ENCODE measurements at places on chromosomes 6 and 20.

- no peak for DNase-seq
Measured at GRCh38 chr20:22717466-22717865, 133.1 kb upstream of the FOXA2 start.

- no peak for DNase-seq
Measured at GRCh38 chr6:33073431-33073871, at the start of gene HLA-DPA1. Gene HLA-DPA1 (minus strand): TSS chr6:33073649.

DNA sequence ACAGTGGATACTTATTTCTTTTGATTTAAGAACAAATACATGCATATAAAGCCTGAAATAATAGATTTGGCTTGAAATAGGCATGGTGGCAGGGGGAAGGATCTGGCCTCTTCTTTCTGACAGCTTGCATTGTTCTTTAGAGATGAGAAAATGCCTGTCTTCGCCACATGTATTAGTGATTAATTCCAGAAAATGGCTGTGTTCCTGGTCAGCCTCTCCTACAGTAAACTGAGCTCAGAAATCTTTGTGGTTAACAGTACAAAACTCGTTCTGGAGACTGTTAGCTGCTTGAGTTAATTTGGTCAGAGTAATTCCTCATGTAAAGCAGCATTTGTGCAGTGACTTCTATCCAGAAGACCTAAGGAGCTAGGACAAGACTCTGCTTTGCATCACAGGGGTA, 151.5 kb downstream of the EYA4 start:
- no peak for DNase-seq

DNA sequence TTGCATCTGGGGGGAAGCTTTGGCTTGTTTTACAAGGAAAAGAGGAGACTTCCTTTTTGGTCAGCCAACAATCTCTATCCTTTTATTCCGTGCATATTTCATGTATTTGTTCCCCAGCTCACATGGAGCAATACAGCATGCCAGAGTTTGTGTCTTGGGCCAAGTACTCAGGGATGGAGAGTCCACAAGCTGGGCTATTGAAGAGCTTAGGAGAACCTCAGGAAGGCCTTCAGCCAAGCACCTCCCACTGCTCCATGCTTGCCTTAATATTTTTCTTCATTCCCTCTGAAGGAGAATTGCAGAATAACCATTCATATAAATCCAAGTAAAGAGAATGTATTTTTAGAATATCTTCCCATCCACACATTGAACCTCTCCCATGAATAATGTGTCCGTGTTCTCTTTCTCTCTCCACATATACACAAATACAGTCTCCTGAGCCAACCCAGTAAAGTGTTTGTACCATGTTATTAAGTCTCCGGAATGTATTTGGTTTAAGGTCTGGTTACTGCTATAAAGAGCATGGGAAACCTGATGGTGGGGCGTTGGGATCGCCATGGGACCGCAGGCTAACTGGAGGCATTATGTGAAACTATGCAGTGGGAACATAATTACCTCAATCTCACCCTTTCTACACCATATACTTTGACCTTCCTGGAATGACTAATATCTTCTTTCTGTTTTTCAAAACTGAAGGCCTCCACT, 3.0 kb downstream of the LAMA4 start:
- DNase-seq, result no peak

- no peak for DNase-seq
Measured at GRCh38 chr6:43509142-43509983, 783 bp downstream of the LRRC73 start.

DNA sequence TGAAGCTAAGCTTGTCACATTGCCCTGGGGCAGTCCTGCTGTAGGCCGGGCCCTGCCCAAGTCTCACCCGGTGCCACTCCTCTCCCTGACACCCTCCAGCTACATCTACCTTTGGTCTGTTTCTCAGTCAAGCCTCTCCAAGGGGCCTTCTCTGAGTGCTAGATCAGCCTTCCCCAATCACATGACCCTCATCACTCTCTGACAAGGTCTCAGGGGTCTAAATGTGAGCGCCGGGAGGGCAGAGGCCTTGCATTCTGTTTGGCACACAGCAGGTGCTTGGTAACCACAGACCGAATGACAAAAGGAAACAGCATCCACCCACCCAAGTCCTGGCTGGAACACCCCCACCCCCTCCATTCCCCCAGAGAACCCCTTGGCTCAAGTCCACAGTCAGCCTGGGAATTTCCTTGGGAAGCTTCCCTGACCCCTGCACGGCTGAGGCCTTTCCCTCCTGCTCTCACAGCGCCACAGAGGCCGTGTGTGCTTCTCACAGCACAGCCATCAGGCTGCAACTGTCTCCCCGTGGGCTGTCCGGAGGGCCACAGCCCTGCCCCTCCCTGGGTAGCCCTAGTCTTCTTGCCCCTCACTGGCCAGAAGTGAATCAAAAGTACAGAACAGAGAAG, 32.9 kb downstream of the PKIG start:
- no peak for DNase-seq

DNA sequence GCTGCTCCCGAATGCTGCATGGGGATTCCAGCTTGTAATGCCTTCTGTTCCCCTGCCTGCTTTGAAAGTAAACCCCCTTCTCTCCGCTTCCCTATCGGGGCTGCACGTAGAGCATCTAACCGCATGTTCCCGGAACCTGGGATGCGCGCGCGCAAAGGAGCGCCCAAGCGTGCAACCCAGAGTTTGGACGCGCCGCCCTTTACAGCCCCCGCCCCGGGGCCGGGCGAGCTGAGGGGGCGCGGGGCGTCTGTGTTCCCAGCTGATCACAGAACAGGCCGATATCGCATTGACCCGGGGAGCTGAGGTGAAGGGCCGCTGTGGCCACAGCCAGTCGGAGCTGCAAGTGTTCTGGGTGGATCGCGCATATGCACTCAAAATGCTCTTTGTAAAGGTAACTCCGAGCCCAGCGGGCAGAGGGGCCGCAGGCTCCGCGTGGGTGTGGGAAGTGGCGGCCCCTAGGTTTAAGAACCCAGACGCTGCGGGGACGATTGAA, 1.4 kb downstream of the LAMP5 start:
- no peak for DNase-seq

GRCh38 chr20:26208296-26209091, 511.8 kb upstream of the ZNF337 start:
- peak; percentile 9 for DNase-seq

- DNase-seq, result no peak
Measured at GRCh38 chr6:111920578-111920977, 47.3 kb upstream of the FYN start.

- DNase-seq, result no peak
Measured at GRCh38 chr6:30557683-30557981, 537 bp downstream of the PRR3 start.

DNA sequence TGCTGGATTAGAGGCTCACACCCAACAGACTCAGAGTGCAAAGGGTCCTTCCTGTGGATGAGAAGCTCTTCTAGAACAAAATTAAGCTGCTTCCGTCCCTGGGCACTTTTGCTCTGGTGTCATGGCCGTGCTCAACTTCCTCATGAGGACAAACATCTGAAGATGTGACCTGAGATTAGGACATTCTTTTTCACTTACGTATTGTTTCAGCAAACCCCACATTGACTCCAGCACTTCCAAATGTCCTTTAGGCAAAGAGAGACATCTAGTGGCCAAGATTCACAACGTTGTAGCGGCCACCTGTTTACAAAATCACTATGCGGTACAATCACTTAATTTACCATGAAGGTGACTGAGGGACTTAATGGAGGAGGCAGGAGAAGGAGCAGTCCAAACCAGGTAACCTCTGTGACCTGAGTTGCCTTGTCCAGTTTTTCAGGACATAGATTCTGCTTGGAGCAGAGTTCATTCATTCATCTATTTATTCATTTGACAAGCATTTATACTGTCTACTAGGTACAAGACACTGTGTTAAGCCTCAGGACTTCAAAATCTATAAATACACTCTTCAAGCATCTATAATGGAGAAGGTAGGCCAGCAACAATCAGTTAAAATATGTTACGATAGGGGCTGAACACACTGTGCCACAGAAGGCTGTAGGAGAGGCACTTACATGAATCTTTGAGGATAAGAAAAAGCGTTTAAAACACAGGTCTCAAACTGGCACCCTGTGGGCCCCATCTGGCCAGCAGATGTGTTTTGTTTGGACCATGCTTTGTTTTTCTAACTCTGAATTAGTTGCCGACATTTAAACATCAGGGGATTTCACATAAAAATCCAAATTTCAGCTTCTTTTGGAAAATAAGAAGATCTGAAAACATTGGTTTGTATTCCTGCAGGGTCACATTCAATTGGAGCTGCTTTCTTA, 5.6 kb upstream of the ADGRF1 start:
- no peak for DNase-seq

- no peak for DNase-seq
Measured at GRCh38 chr6:75952128-75952527, 120.3 kb downstream of the IMPG1 start.

- no peak for DNase-seq
Measured at GRCh38 chr6:53581856-53582255, 37.0 kb upstream of the GCLC start.

GRCh38 chr6:15474196-15474595, 188.6 kb downstream of the DTNBP1 start:
- DNase-seq, result no peak

DNA sequence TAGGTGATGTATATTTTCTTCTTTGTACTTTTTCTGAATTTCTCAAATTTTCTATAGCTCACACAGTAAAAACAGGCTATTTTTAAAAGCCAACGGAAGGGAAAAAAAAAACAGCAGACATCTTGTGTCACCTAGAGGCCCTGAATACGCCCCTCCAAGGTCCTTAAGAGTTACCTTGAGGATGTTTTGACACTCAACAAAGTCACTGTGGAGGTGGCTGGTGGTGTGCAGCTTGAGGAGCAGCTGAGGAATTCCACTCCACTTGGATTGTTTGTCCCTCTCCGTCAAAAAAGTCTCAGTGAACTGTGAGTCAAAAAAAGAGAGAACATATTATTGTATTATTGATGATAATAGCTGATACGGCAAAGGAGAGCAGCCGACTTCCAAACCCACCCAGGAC, 14.7 kb downstream of the TRPC4AP start:
- DNase-seq, result no peak

Measured in activated T-helper 1 cell treated with anti-CD3 and anti-CD28 coated beads, Interleukin-2, amount 50 U/mL, for 16 hours (primary cell).